ENCODE measurements at places on chromosomes 6 and 20.
A peak's percentile ranks its signal among the peaks of the same experiment; 100 is the strongest.

DNA sequence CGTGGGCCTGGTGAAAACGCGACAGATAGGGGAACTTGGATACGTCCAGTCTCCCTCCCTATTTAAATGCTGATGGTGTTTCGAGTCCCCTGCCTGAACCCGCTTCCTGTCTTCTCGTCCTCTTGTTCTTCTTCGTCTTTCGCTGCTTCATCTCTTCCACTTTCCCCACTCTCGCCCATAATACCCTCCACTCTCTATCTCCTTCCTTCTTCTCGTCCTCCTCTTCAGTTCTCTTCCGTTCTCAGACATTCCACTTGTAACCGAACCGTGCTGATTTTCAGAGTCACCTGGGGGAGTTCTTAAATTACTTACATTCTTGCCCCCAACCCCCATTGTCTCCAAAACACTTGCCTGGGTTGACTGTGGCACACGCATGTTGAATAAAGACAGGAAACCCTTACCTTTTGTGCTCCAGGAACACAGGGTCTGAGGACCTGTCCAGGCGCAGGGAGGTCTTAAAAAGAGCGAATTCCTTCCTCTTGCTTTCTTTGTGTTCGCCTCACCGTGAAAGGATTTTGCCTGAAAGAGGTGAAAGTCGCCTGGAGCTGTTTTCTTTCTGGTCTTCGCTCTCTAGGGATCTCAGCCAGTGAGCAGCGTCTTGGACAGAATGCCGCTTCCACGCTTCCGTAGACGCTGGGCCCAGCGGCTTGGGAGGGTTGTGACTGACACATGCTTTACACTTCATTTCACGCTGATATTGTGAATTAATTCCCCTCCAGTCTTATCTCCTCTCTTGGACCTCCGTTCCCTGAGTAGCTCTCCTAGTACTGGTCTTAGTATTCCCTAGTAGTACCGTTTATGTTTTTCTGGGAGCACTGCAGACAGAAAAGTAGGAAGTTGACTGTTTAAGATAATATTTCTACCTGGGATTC, 184.0 kb downstream of the GPX5 start:
- DNase-seq = no peak

DNA sequence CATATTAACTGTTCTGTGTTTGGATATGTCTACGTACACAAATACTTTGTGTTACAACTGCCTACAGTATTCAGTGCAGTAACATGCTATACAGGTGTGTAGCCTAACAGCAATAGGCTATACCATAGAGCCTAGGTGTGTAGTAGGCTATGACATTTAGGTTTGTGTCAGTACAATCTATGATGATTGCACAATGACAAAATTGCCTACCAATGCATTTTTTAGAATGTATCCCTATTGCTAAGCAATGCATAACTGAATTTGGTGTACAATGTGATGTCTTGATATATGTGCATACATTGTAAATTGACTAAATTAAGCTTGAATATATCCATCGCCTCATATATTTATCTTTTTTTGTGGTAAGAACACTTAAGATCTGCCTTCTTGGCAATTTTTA, 48.9 kb downstream of the C6orf118 start:
- no peak for DNase-seq

GRCh38 chr6:154951345-154952200, 43.5 kb upstream of the TIAM2 start:
- DNase-seq = peak; percentile 40

DNA sequence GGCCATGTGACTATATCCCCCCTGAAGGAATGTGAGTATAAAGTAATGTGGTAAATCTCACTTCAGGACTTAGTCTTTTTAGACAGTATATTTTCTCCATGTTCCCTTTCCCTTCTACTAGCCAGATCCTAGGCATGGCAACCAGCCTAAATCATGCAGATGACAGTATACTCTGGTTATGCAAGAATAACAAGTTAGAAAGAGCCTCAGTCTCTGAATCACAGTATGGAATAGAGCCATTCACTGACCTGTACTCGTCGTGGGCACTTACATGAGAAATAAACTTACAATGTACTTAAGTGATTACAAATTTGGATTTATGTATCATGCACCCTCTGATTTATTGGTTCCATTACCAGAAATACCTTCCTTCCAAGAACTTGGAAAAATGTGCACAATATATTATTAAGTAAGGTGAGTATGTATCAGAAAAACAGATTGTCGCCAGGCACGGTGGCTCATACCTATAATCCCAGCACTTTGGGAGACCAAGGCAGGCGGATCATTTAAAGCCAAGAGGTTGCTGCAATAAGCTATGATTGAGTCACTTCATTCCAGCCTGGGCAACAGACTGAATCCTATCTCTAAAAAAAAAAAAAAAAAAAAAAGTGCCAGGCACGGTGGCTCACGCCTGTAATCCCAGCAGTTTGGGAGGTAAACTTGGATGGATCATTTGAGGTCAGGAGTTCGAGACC, 25.1 kb upstream of the FAM8A1 start:
- no peak for DNase-seq

DNA sequence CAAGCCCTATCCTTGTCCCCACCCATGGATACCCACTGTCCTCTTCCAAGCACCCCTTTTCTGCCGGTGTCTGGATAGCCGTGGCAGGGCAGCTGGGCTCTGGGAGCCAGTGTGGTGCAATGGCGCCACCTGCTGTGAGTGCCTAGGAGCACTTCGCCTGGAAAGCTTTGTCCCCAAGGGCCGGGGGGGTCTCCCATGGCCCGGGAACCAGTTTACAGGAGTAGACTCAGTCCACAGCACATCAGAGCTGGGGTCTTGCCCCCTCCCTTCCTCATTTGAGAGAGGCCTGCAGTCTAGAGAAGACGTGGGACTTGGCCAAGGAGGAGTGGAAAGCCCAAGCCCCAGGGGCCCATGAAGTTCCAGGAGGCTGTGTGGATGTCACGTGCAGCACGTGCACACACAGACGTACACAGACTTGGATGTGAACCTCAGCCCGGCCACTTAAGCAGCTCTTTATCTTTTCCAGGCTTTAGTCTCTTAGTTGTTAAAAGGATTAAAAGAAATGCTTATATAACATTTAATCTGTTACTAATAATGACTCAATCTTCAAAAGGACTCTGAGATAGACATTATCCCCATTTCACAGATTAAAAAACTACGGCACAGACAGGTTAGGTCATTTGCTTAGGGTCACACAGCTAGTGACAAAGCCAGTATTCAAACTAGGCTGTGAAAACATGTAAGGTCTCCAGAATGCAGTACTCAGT, 40.9 kb upstream of the CDH22 start:
- DNase-seq = peak; percentile 72

DNA sequence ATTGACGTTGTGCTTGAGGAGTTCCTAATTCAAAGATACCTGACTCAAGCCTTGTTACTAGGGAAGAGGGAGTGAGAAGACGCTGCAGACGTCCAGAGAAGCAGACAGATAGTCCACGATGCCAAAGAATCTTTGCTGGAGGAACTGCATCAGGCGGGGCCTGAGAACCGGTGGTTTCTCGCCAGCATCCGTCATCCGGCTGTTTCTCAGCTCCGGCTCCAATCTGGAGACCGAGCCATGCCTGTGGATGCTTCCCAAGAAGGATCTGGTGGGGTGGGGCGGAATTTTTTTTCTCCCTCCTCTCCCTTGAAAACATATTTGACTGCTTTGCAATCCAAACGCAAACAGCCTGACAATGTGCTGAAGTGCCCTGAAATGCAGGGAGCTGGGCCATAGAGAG, 125.8 kb upstream of the SRSF6 start:
- DNase-seq = no peak

GRCh38 chr6:53281518-53282215, 67.1 kb downstream of the ELOVL5 start:
- no peak for DNase-seq

DNA sequence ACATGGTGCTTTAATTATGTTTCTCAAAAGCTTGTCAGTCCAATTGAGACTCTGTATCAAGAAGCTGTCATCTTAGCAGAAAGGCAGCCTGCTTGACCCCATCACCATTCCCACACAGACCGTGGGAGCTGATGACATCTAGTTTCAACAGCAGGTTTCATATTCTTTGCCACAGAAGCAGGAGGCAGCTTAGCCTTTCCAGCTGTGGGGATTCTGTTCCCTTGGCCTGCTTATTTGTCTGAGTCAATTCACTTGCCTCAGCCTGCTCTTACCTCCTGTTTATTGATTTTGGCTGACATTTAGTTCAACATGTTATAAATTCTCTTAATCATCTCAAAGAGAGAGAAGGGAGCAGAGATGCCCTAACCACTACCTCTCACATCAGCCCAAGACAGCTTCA, 527.7 kb downstream of the ADGRB3 start:
- DNase-seq = no peak

- no peak for DNase-seq
These were observed 24.0 kb downstream of the FRMD1 start for GRCh38 chr6:168054765-168055560.

- DNase-seq = no peak
These were observed 28.4 kb upstream of the SAYSD1 start for GRCh38 chr6:39143238-39143930.

DNA sequence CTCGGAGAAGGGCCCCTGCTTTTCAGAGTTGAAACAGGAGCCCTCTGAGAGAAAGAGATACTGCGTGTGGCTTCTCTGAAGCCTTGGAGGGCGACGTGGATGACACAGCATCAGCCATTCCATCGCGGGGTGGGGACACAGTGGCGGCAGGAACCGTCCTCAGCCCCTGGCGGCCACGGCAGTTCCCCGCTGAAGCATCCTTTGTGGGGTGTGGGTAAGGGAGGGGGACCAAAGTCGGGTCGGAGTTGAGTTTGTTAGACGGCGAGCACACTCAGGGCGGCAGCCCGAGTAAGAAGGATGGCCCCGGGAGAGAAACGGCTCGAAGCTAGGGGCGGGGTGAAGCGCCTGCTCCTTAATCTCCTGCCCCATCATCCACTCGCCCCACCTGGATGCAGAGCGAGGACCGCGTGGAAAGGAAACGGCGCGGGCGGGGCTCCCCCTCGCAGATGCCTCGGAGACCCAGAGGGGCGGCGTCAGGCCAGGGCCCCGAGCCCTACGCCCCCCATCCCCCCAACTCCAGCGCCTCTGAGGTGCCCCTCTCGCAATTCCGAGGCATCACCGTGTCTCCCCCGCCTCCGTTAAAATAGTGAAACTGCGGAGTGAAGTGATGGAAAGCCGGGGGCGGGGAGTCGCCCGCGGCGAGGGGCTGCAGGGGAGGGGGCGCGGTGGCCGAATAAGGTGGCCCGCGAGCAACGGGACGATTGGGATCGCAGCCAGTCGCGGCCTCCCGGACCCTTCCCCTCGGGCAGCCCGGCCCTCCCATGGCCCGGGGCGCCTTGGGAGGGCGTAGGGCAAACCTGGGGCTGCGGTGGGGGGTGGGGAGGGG, 796 bp upstream of the RREB1 start:
- DNase-seq = no peak

GRCh38 chr6:158560836-158561320, 987 bp downstream of the TMEM181 start:
- DNase-seq = peak; percentile 63

GRCh38 chr20:24766826-24767622, 182.0 kb upstream of the CST7 start:
- peak; percentile 39 for DNase-seq

DNA sequence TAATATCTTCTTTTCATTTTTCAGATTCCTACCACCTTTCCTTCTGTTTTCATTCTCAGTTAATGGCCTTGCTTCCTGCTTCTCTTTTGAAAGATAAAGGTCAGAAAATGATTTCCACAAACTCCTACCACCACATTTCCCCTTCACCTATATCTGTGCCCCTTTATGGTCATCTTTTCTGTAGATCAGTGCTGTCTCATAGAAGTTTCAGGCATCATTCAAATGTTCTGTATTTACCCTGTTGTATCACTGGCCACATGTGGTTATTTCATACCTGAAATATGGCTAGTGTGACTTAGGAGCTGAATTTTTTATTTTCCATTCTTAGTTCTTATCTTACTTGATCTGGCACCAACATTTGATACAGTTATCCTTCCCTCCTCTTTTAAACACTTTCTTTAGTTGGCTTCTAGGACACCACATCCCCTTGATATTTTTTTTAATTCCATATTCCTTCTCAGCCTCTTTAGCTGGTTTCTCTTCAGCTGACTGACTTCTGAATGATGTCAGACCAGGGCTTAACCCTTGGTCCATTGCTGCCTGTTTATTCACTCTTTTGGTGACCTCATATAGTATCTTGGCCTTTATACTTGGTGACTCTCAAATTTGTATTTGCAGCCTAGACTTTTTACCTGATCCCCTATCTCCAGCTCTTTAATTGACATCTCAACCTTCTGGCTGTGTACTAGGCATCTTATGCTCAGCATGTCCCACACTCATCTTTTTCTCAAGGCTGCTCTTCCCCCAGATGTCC, 81.0 kb downstream of the ATRN start:
- DNase-seq = no peak

DNA sequence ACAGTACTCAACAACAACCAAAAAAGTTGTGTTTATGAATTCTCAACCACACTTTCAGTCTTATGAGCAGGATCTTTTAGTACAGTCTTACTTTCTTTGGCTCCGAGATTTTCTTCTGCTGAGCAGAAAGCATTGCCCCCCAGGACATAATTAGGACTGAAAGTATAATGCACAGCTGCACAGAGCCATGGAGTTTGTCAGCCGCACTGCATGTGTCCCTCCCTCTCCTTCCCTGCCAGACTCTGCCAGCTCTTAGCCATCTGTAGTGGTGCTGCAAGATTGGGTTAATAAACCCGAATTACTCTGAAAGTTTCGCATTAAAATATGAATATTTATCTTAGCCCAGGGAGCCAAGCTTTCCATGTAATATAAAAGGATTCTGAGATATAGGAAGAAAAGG, 179.6 kb upstream of the PTCHD4 start:
- no peak for DNase-seq

- no peak for DNase-seq
These were observed 39.6 kb upstream of the TRIM39 start for GRCh38 chr6:30287139-30287538.

- DNase-seq = no peak
These were observed 8.4 kb downstream of the EPB41L2 start for GRCh38 chr6:131054392-131055250.

- no peak for DNase-seq
These were observed 13.1 kb downstream of the UQCC1 start for GRCh38 chr20:35398660-35399144.

DNA sequence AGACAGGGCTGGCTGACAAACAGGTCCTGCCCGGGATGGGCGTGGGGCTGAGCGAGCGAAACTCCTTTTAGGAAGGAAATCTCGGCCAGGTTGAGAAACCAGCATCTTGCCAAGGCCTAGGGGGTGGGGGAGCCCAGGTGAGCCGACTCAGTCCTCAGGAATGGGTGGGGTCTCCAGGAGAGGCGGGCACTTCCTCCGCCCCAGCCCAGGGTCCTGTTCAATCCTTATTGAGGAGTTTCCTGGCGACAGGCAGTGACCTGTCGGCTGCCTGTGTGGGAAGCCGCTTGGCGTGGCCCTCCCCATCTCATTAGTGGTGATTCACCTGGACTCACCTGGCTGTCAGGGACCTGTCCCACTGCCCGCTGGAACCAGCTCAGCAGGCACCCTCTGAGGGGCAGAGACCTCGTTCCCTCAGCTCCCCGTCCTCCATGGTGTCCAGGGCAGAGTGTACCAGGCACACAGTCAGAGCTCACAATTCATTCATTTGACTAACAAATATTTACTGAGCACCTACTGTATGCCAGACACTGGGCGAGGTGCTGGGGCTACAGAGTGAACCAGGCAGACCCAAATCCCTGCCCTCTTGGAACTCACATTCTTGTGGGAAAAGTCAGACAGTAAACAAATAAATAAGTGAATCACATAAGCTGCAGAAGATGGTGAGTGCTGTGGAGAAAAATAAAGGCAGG, 51.1 kb downstream of the FGD2 start:
- no peak for DNase-seq

GRCh38 chr6:17494919-17495318, 101.5 kb downstream of the CAP2 start:
- no peak for DNase-seq

- DNase-seq = peak; percentile 52
These were observed 18.6 kb upstream of the MICB start for GRCh38 chr6:31479151-31479932.
